Stimulated activated CD8-positive, alpha-beta memory T cell treated with anti-CD3 and anti-CD28 coated beads, Interleukin-7, amount 100 ng/mL, for 4 hours (primary cell): ENCODE measurements at places on chromosomes 1 and 21.

GRCh38 chr21:32352526-32352925 is 40.3 kb downstream of the URB1 start:
- DNase-seq, result no peak

DNA sequence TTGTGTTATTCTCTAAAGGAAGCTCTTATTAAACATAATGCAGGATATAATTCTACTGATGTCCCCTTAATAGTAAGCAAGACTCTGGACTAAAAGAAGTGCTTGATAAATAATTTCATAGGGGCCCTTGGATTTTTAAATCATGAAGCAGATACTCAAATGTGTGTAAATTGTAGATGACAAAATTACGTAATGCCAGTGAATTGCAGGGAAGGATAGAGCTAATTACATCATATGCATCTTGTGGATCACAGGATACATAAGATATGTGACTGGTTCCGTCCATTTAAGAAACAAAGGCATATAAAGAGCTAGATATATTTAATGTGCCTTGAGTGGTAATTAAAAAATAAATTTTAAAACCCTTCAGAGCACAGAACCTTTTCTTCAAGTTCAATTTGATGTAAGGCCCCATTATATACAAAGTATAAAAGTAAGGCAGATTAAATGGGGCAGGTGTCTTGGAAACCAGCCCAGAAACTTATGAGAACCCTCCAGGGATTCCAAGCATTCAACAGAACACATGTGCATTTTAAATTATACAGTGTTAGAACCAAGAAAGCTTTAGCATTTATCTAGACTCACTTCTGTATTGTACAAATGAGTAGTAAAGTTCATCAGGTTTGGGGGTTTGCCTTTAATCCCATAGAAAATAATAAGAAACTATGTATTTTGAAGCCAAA is 190.4 kb downstream of the NCAM2 start:
- no peak for DNase-seq

- DNase-seq, result no peak
These were observed 368.6 kb downstream of the PTPRC start for GRCh38 chr1:199007423-199007822.

- no peak for DNase-seq
These were observed 1.5 kb downstream of the MORC3 start for GRCh38 chr21:36321325-36322082.

DNA sequence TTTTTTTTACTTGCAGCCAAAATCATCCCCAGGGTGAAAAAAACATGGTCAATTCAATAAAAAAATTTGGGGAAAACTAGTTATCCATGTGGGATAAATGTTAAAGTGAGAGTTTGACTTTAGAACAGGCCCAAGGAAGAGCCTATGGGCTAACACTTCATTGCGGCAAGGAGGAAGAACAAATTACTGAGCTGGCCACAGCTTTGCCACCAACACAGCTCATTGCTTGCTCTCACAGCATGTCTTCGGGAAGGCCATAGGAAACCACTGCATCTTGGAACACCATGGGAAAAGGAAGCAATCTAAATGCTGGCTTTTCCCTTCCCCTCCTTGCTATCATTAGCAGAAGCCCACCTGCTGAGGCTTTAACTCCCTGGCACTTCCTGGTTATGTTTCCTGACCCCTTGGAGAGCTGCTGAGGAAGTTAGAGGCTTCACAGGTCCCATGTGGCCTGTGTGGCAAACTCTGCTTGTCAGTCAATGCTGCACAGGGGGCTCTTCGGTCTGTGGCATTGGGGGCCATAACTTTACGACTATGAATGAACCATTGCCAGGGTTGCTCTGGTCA is 86.0 kb downstream of the SLC25A24 start:
- no peak for DNase-seq

GRCh38 chr1:117760069-117760468 is 154.2 kb downstream of the TENT5C start:
- DNase-seq, result no peak

DNA sequence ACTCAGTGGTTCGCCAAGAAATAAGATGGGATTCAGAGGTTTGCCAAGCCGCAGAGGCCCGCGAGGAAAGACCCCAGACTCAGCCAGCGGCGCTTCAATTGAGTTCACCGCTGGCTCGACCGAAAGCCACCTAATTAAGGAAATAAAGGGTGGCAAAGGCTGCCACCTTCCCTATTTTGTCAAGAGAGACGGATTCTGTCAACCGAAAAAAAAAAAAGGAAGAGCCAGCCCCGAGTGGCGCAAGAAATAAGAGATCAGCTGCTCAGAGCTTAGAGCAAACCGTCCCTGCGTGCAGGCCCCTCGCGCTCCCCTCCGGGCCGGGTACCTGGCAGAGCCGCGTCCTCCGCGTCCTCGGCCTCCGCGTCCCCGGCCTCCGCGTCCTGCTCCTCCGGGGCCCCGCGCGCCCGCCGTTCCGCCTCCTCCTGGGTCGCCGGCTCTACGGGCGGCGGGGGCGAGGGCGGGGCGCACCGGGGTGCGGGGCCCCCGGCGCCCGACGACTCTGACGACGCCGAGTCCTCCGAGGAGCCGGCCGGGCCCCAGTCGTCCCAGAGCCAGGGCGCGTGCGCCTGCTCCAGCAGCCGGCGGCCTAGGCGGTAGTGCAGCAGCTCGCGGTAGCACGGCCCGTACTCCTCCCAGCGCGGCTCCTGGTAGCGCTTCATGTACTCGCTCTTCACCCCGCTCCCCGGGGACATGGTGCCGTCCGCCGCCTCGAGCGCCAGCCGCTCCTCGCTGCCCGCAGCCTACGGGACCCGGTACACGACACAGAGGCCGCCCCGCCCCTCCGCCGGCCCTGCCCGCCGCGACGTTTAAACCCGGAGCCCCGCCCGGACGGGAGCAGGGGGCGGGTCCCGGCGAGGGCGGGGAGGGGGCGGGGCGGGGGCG is 832 bp downstream of the CCSAP start:
- DNase-seq, result peak; percentile 50

DNA sequence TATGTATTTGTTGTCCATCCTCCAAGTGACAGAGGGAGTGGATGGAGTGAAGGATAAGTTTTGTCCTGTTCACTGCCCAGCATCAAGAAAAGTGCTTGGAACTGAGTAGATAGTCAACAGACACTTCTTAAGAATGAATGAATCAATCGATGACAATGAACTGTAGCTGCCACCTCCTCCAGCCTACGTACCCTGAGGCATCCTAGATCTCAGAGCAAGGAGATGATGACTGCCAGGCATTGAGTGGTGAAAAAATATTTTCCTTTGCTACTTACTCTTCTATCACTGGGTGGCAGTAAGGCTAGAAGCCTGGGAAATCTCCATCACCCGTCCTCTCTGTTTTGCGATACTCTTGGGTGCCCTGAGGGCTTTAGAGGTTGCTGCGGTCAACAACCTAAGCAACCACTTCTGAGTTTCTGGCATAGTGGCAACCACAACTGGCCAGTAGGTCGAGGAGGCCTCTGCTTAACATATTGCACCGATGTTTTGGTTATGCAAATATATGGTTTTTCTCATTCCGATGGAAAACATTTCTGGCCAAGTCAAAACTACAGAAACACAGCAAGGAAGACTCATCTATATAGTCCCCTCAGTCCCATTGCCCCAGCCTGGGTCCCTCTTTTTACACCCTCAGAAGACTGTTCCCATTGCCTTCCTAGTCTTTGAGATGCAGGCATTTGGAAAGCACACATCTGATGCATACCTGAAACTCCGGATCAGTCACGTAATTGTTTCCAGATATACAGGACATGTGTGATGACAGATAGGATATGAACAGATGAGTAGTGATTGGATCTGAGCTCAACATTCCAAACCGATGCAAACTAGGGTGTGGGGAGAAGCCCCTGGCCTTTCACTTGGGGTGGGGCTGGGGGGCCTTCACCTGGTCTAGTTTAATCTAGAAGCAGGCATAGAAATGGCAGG is 136.8 kb downstream of the RUNX1 start:
- DNase-seq, result no peak

GRCh38 chr1:208129060-208129459 is 115.1 kb downstream of the PLXNA2 start:
- DNase-seq, result no peak

DNA sequence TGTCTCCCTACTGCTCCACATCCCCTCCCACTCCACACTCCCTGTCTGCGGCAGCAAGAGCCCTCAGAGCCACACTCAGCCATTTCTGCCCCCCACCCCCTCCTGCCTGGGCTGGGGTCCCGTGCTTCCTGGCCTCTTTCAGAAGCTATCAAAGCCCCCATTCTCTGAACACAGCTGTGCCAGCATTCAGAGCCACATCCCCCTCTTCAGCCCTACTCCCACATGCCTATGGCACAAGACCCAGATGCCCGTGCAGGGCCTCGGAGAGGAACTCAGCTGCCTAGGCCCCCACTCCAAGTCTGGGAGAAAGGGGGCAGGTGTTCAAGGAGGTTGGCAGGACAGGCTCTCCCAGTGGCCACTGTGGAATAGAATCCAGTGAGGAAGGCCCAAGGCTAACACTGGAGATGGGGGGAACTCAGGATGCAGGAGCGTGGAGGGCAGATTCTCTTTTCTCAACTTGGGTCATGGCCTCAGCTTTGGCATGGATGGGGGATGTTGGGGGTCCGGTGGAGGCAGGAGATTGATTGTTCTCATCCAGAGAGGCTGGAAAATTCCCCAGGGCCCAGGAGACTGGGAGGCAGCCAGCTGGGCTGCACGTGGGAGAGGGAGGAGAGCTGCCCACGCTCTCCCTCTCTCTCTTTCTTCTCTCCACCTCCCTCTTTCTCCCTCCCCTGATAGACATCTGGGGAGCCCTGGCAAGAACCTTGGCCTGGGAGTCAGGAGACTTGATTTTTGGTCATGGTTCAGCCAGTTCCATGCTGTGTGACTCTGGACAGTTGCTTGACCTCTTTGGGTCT is 3.5 kb upstream of the BCAN start:
- no peak for DNase-seq

GRCh38 chr1:53975861-53976260 is 29.7 kb downstream of the LRRC42 start:
- no peak for DNase-seq

DNA sequence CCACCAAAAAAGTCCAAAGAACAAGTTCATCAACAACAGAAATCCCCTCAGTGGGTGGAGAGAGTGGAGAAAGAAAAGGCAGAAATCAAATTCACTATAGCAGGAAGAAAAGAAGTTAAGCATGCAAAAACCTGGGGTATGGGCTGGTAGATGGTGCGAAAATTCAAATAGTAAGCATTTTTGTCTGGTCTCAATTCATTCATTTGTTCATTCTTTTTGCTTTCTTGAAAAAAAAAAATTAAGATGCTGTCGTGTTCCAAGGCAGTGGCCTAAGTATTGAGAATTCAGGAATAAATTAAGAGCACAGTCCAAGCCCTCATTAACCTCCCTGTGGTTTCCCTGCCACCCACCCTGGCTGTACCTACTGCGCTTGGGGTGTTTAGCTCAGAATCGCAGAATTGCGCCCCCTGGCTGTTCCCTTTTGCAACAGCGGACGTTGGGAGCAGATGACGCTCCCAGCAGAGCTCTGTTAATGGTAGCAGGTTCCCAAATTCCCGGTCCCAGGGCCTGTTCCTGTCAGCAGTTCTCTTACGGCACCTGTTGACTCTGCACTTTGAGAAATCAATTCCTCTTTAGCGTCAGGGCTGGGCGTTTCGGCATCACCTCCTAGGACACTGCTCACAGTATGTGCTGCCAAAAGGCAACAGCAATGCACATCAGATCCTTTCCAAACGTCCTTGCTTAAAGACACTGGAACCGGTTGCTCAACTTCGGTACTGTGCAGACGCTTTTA is 34.0 kb upstream of the SSX2IP start:
- peak; percentile 30 for DNase-seq

- DNase-seq, result no peak
These were observed at the start of gene ADORA1 for GRCh38 chr1:203127666-203128430. Gene ADORA1 (plus strand): TSS chr1:203127726. CDS start chr1:203128842, 1,116 bp downstream.

- no peak for DNase-seq
These were observed 58.9 kb downstream of the SWT1 start for GRCh38 chr1:185215911-185216310.

- DNase-seq, result peak; percentile 57
These were observed 21.7 kb downstream of the TMEM53 start for GRCh38 chr1:44652445-44653106.

DNA sequence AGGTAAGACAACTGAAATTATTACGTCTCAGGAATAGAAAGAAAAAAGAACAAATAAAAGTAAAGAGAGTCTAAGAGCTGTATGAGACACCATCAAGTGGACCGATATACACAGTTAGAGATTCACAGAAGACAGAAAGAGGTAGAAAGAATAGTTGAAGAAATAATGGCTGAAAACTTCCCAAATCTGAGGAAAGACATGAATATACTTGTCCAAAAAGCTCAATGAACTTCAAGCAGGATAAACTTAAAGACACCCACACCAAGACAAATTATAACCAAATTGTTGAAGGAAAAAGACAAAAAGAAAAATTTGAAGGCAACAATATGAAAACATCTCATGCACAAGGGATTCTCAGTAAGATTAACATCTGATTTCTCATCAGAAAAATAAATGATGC is 19.6 kb upstream of the WNT3A start:
- no peak for DNase-seq

DNA sequence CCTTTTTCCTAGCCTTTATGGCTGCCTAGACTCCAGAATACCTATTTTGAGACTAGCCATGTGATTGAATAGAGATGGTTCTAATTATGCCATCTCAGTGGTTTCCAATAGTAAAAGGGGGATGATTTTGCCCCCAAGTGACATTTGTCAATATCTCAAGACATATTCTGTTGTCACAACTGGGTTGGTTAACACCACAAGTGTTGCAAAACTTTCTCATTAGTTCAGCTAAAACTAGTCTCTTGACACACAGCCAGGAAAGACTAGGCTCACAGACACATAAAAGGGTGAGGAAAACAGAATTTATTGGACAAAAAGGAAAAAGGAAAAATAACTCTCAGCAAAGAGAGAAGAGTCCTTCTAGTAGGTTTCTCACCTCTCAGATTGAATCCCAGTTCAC is 39.9 kb upstream of the GBP5 start:
- DNase-seq, result no peak

- no peak for DNase-seq
These were observed 2.7 kb upstream of the NHLH1 start for GRCh38 chr1:160363951-160364735.

DNA sequence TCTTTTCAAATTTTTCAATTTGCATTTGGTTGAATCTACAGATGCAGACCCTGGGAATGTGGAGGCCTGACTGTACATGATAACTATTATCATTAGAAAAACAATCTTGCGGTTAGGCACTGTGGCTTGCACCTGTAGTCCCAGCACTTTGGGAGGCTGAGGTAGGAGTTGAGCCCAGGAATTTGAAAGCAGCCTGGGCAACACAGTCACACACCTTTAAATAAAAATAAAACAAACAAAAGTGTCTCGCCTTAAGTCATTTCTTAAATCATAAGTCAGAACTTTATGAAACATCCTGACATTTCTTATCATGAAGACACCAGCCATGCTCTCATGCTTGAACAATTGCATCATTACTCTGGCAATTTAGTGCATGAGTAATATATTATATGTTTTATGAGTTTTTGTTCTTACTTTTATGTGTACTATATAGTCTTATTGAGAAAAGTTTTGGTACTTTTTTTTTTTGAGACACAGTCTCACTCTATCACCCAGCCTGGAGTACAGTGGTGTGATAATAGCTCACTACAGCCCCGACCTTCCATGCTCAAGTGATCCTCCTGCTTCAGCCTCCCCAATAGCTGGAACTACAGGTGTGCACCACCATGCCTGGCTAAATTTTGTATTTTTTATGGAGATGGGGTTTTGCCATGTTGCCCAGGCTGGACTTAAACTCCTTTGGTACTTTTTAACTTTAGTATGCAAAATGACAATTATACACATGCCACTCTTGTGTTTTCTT is 7.8 kb downstream of the TBX19 start:
- DNase-seq, result no peak

GRCh38 chr1:89149229-89149628 is 23.3 kb upstream of the GBP2 start:
- no peak for DNase-seq

- no peak for DNase-seq
These were observed 37.3 kb downstream of the MACO1 start for GRCh38 chr1:25468033-25468432.

- DNase-seq, result no peak
These were observed 88.1 kb upstream of the ATP1A1 start for GRCh38 chr1:116284819-116285390.
